ENCODE measurements at places on chromosomes 7 and 10. TPM values are rescaled to one million over a fixed set of nuclear protein-coding genes. Genes with fewer than 3 reads are reported as not detected.

Gene RNF133
- not detected for total RNA-seq

Gene SORCS3
- not detected for total RNA-seq

Gene ITPRID1
- not detected for total RNA-seq

Gene RBM48
- total RNA-seq: 9.6 TPM

Gene ATG9B
- total RNA-seq: 0.31 TPM

Measured in gastrocnemius medialis (tissue), 4 donors.